T-helper 1 cell (primary cell): ENCODE measurements at places on chromosomes 7 and 10.

DNA sequence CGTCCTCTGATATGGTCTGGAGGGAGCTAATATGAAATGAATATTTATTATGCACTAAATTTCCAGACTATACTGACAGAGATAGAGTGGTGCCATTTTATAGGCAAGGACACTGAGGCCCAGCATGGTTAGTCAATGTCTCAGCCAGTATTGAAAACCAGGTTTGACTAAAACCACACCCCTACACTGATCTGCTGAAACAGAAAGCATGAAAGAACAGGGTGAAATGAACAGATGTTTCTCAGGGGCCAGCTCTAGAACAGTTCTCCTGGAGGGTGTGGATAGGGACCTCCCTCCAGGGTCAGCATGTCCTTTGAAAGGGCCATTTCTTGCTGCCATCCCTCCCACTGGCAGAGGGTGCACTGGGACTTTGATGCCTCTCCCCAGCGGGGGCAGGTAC lies 700.5 kb downstream of the GRID1 start:
- DNase-seq, result no peak

GRCh38 chr7:159000859-159001435 lies 143.7 kb downstream of the VIPR2 start:
- no peak for DNase-seq

DNA sequence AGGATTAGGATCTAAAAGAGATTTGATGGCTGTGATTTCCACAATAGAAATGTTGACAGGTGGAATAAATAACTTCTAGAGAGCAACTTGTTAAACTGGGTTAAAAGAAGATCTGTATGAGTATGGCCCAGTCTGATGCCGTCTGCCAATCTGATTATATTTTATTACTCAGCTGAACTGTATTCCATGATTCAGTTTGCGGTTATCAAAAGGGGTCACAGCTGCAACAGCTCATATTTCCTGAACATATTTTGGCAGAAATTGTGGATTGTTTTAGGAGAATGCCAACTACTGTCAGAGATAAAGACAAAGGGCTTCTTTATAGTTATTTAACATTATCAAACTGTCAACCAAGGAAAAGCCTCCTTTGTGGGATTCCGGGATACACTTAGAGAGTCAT lies 244.8 kb upstream of the MINDY3 start:
- no peak for DNase-seq

GRCh38 chr7:17422966-17423365 lies 124.5 kb downstream of the AHR start:
- DNase-seq, result no peak

DNA sequence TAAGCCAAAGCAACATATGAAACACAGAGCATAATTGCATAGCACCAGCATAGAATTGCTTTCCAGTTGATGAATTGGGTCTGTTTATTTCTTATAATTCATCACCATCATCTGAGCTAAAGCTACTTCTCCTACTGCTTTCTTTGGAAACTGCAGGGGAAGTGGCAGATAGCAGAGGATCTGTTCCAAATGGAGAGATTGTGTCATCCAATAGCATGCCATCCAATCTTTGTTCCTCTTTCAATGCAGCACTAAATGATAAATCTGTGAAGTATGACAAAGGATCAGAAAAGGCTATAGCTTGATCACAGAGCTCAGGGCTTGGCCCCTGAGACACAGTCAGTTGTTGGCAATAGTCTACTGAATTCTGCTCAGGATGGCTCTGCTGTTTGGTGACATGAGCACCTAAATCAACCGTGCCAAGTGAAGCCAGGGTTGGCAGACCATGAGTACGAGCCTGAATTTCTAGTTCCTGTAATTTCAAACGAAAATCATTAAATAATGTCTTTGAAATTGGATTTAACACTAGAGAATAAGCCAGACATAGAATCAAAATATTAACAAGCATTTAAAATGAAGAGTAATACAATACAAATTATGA lies 90.0 kb downstream of the TFEC start:
- DNase-seq, result no peak

DNA sequence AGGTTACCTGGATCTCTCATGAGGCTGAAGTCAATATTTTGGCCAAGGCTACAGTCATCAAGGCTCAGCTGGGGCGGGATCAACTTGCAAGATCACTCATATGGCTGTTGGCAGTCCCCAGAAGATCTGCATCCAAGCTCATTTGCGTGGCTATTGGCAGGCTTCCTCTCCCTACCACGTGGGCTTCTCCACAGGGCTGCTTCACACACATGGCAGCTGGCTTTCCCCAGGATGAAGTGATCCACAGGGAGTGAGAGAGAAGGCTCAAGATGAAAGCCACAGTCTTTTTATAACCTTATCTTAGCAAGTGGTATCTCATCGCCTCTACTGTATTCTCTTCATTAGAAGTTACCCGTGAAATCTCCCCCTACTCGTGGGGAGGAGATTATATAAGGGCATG lies 167.4 kb downstream of the TMEM26 start:
- no peak for DNase-seq

DNA sequence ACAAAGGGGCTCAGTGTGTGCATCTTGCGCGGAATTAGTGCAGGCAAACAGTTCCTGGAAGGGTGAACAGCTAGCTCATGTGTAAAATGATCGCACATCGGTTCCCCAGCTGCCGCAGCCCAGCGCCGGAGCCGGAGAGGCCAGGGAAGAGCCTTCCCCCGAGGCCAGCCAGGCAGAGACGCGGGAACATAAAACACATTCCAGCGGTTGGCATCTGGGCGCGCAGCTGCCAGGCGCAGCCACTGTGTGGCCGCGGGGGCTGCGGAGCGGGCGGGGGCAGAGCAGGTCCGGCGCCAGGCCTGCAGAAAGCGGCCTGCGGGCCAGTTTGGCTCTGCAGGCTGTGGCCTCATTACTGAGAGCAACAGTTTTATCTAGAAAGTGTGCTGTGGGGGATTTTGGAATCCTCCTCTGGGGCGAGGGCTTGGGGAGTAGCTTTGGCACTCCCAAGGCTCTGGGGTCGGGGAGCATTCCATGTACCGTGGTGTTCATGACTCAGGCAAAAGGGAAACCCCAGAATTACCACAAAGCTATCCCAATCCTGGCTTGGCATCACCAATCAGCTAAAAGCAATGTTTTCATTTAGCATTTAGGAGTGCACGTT lies 74.3 kb downstream of the SAMD9 start:
- DNase-seq, result no peak

GRCh38 chr7:111933609-111934008 lies 272.6 kb downstream of the DOCK4 start:
- no peak for DNase-seq

GRCh38 chr10:99984211-99985034 lies 25.3 kb downstream of the DNMBP start:
- no peak for DNase-seq

GRCh38 chr10:14056610-14057332 lies 274.0 kb downstream of the FRMD4A start:
- DNase-seq, result no peak

DNA sequence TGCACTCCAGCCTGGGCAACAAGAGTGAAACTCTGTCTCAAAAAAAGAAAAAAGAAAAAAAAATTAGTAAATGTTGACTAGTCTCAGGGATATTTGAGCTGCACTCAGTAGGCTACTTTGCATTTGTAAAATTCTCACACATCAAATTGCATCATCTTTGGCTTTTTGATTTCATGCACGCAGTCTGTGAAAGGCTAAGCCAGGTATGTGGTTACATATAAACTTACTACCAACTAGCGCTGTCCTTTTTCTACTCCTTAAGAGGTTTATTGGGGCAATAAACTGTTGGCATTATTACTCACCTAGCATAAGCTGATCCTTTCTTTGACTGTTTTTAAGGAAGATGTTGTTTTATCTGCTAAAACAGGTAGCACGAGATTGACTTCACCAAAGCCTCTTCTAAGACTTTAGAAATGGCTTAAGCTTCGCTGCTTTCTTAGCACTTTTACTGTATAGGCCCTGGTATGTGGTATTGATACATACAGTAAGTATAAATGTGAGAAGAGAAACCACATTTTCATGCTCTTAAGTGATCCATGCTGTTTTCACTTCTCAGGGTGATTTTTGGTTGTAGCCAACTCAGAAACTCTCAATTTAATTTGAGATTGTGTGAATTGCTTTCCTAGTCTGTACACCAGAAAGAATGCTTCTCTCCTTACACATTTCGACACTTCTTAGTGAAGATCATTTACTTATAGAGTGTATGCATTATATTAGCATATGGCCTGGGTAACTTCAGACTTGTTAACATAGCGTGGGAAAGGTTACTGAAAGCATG lies 323.9 kb downstream of the AUTS2 start:
- DNase-seq, result no peak

DNA sequence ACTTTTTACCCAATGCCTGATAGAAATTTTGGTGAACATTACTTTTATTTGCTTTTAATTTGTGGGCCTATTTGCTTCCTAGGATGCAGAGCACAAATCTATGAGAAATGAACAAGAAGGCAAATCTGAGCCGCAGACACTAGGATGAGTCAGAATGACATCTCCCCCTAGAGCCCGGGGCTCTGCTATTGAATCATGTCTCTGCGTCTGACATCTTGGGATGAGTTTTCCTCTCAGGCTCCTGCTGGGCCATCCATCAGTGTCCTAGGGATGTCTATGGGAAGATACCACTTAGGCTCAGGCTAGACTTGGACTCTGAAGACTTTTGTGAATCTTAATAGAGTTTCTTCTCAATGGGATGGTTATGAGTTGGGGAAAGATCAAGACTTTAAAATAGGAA lies 157.3 kb upstream of the MTPN start:
- no peak for DNase-seq
